ENCODE measurements at places on chromosomes 3 and 15.

DNA sequence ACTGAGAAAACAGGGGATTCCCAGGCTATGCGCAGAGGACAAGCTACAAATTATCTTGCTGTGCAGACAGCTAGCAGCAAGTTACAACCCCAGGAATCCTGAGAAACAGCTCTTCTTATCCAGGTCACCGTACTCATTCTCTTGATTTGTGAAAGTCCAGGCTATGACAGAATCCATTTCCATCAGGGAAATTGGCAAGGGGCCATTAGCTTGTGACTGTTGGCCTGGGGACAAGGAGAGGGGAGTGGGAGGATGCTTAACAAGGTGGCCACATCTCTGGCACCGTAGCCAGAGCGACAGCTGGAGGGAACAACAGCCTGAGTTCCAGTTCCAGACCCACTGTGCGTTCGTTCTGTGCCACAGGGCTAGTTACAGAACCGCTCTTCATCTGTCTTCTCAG lies 44.9 kb upstream of the PLXNA1 start:
- no peak for DNase-seq

DNA sequence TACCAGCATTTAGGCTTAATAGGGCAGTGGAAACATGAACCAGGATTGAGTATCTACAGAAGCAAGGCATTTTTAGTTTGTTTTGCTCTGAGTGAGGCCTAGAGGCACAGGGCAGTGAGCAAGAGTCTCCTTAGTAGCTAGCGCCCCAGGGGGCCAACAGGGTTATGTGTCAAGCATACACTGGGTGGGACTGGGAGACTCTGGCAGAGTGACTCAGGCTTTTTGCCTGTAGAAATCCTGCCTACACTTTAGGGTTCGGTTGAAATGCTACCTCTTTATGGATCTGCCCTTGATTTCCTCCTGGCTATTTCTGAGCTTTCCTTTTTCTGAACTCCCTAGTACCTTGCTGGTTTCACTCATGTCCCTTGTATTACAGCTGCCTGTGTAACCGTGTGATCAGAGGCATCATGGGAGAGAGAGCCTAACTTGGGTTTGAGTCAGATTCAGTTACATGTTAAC lies 72.2 kb downstream of the TOP2B start:
- DNase-seq, result peak; percentile 83

DNA sequence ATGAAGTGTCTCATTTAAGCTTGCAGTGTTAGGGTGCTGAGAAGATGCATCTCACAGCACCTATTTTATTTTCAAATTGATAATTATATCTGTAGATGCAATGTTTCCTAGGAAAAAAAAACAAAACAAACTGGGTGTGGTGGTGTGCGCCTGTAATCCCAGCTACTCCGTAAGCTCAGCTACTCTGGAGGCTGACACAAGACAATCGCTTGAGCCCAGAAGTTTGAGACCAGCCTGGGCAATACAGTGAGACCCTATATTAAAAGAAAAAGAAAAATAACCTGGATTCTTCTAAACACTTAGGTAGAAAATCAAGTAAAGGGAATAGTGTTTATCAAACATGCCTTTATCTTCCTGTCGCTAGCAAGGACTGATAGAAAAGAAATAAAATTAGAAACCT lies 1.9 kb downstream of the MINDY2 start:
- DNase-seq, result no peak

DNA sequence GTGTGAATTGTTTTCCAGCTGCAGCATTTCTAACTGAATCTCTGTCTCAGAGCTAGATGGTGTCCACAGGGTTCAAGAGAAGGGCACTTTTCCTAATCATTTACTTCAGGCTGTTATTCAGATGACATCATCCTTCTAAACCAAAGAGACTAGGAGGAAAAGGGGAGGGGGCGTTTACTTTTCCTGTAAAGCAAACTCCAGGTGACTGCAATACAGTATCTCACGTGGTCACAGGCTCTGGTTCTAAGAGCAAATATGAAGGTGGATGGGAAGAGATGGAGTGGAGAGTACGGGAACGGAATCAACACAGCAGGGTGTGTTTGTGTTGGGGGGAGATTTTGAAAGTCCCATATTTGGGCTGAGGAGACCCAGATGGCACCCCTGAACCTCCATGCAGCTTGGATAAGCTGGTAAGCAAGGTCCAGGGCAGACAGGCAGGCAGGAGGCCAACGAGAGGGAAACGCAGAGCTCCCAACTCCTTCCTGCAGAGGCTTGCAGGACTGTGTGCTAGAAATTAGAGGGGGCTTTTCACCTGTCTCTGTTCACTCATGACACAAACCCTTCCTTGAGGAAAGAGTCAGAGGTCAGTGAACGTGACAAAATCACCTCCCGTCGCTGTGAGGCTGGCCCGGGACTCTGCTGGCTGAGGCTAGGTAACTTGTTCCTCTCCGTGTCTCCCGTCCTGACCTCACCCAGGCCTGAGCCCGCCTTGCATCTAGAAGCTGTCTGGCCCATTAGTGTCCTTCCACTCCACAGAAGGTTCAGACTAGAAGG lies 151.2 kb downstream of the OPA1 start:
- no peak for DNase-seq

GRCh38 chr3:180827171-180827570 lies 85.3 kb upstream of the FXR1 start:
- no peak for DNase-seq

- no peak for DNase-seq
Observed at GRCh38 chr3:163438760-163439159, 1639.5 kb downstream of the SI start.

DNA sequence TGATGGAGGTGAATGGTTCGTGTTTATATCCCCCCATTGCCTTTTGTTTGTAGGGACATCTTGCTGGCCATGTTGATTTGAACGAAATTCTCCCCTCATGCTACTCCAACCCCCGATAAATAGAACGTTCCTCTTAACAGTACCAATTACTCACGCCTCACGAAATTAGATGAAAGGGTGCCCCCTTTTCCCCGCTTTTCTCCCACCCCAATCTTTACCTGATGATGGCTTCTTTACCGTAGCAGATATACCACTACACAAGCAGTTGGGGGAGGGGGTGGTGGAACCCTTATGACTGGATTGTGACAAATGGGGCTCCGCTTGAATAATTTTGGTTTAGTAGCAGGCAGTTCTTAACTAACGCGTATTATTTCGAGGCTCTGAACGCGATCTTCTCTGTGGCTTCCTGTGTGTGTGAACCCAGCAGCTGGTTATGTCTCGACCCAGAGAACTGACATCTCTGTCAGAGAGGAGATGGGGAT lies 1.1 kb downstream of the PIAS1 start:
- DNase-seq, result peak; percentile 61

DNA sequence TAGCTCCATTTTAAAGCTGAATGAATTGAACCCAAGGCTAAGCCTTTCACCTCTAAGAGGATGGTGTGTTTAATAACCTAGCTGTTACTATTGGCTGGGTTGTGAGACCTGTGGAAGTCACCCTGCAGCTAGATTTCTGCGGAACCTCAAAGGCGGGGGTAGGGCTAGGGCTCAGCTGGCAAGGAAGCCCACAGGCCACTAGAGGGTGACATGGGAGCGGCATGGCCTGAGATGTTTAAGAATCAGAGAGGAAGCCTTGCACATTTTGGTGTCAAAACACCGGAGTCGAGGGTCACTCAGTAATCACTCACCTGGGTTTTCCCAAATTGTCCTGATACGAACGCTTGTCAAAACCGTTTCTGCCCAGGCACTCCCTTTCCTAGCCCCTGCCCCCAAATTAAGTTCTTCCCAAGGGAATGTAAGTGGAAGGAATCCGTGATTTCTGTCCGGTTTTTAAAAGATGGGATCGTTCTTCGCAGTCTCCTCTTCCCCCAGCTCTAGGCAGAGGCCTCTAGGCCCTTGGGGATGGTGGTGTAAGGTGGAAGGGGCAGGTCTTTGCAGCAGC lies 3.8 kb upstream of the ACAD9 start:
- peak; percentile 27 for DNase-seq

DNA sequence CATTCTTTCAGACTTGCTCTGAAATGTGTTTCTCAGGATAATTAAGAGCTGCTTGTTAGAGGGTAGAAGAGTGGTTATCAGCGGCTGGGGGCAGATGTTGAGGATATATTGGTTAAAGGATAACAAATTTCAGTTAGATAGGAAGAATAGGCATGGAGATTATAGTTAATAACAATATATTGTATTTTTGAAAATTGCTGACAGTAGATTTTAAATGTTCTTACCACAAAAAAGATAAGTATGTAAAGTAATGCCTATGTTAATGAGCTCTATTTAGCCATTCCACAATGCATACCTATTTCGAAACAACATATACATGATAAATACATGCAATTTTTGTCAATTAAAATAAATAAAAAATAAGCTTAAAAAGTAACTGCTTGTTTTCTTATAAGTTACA lies 123.3 kb downstream of the SERPINI1 start:
- DNase-seq, result no peak

GRCh38 chr3:64861684-64862083 lies 173.9 kb upstream of the ADAMTS9 start:
- no peak for DNase-seq

GRCh38 chr15:35305031-35305550 lies 220.0 kb upstream of the NANOGP8 start:
- peak; percentile 54 for DNase-seq

GRCh38 chr15:35545824-35546510 lies at the start of gene DPH6:
Gene DPH6 (minus strand): TSS chr15:35546165. CDS start chr15:35546141, 24 bp downstream.
- DNase-seq, result peak; percentile 88

DNA sequence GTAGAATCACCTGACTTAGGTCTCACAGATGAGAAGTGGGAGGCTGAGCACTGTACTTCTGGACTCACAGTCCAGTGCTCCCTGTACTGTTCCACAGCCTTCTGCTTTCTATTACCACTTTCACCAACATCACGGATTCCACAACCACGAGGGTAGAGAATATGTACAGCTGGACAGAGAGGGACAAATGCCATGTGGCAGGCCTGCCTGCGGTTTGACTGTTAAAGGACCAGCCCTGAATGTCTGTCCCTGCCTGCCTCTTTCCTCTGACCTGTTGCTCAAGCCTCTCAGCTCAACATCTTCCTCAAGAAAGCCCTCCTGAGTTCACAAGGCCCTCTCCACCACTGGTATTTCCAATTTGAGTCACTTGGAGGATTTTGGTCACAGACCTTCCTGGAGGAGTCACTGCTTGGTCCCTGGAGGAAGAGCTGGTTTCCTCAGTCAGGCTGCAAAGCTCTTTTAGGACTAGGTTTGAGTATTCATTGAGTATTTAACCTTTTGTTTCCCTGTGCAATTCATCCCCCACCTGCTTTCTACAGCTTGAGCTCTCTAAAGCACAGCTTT lies 49.1 kb downstream of the RAB11A start:
- DNase-seq, result no peak
